Adipocyte (in vitro differentiated cells): ENCODE measurements at places on chromosomes 6 and 20.

- no peak for DNase-seq
These were observed 14.1 kb downstream of the HUS1B start for GRCh38 chr6:642805-643204.

DNA sequence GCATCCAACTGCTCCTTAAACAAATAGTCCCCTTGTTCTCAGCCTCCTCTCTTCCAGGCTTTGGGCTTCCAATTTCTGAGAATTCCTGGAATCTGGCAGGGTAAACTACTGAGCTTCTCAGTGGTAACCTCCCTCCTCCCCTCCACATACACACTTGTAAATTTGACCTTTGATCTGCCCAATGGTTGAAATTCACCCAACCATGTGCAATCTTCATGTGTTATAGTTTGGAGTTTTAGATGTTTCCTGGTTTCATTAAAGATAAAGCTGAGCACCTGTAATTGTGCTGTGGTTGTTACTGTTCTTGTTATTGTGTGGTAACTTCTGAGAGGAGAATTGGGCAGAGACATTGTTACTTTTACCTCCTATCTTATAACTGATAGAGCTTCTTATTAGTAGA lies 328.4 kb downstream of the TPBG start:
- DNase-seq, result no peak

- DNase-seq, result no peak
These were observed 60.5 kb downstream of the HS3ST5 start for GRCh38 chr6:114282292-114282691.

- no peak for DNase-seq
These were observed 23.1 kb upstream of the DNAAF9 start for GRCh38 chr20:3430376-3431069.

DNA sequence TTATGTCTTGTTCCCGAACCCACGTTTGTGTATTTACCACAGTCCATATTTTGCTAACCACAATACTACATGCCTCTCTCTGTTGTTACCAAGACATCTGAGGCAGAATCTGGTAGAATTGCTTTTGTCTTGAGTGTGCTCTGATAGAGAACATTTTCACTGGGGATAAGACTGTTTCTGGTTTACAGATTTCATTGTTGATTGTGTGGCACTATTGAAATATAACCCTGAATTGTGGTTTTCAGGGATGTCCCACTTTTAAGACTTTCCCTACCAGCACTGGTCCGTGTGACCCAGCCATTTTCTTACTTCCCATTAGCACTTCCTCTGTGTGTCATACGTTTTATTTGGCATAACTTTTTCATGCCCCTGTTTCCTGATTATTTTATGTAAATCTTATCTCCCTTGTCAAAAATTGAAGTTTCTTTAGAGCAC lies 12.2 kb downstream of the NCOA7 start:
- DNase-seq, result no peak
